ENCODE measurements at places on chromosomes 3 and 15. TPM values are rescaled to one million over a fixed set of nuclear protein-coding genes. Genes with fewer than 3 reads are reported as not detected.

The PEX11A gene
- total RNA-seq, result 2.7 TPM

The IQCF5 gene
- not detected for total RNA-seq

The SUCLG2 gene
- total RNA-seq, result 7.4 TPM

The PTX3 gene
- total RNA-seq, result 4.3 TPM

The ARGFX gene
- not detected for total RNA-seq

The SPESP1 gene
- total RNA-seq, result not detected

The CHP1 gene
- total RNA-seq, result 70.8 TPM

The RAMAC gene
- 28.1 TPM for total RNA-seq

The ISY1 gene
- 46.2 TPM for total RNA-seq

The FBXO40 gene
- total RNA-seq, result not detected

The WNT7A gene
- not detected for total RNA-seq

The SNX4 gene
- total RNA-seq, result 43.6 TPM

The ARHGAP11A gene
- 167 TPM for total RNA-seq

DNA sequence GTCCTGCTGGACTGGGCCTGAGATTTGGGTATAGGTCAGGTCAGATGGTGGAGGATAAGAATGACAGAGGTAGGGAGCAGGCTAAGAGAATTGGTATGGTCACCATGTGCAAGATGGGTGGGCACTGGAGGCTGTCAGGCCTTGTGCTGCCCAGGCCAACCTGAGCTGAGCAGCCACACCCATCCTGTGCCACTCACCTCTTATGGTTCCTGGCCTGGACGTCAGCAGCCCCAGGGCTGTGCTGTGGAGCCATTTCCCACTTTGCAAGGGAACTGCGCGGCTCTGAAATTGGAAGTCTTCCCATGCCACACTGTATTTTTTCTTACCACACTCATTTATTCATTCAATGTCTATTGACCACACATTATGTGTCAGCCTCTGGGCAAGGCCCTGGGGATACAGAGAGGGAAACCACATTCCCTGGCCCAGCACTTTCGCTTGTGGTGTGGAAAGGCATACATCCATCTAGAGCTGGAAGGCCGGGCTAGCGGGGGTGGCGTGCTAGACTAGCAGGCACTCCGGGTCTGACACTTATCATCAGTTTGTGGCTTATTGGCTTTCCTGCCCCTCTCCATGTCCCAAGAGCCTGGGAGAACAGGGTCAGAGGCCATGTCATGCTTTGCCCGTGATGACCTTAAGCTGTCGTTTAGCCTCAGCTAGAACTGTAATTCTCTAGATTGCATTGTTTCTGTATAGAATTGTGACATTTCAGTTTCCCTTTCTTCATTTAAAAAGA, 51.1 kb upstream of the POLG start:
- peaks cover 4% of the 10 kb centered on the region for H3K36me3 ChIP-seq
- H3K4me1 ChIP-seq, result peaks cover 12% of the 10 kb centered on the region
- H3K4me3 ChIP-seq, result no peak overlapping the region
- H3K27me3 ChIP-seq, result no peaks in the 10 kb centered on the region

- no peaks in the 10 kb centered on the region for H3K36me3 ChIP-seq
- H3K4me1 ChIP-seq, result no peaks in the 10 kb centered on the region
Observed at GRCh38 chr3:142608631-142609030, 12.4 kb downstream of the PLS1 start.

- peaks cover 16% of the 10 kb centered on the region for H3K4me1 ChIP-seq
- DNase-seq, result no peak
- H3K36me3 ChIP-seq, result no peaks in the 10 kb centered on the region
- peaks cover 19% of the 10 kb centered on the region for H3K27me3 ChIP-seq
- no peak overlapping the region for H3K27ac ChIP-seq
Observed at GRCh38 chr15:38242055-38242454, 10.6 kb upstream of the SPRED1 start.

DNA sequence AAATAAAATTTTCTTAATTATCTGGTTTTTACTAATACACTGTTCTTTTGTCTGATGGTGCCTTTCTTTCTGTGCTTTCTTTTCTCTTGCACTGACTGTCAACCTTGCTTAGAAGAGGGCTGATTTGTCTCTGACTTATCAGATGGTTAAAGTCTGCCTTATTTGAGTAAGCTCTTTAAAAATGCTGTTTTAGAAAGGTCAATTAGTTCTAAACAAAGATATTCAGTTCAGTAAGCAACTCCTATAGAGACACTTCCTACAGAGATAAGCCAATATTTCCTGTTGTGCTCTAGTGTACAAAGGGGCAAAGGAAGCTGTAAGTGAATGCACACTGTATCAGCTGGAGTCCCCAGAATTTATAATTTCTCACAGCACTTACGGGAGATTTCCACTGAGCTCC, 153.4 kb upstream of the TSPAN3 start:
- H3K36me3 ChIP-seq, result no peaks in the 10 kb centered on the region
- peak overlapping the region; percentile 54 for H3K27ac ChIP-seq
- H3K4me3 ChIP-seq, result peak overlapping the region; percentile 8
- H3K27me3 ChIP-seq, result no peaks in the 10 kb centered on the region

DNA sequence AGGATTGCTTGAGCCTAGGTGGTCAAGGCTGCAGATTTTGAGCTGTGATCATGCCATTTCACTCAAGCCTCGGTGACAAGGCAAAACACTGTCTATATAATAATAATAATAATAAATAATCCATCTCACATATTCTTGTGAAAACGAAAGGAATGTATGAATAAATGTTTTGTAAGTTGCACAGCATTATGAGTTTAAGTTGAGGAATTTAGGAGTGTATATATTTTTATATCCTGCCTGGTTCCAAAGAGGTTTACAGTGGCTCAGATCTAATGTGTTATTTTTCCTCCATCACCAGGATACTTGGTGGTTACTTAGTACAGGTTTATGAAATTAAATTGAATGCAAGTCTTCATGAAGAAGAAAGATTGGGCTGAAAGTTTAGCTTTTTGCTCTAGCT, 77.2 kb downstream of the ATG7 start:
- no peak for DNase-seq
- H3K4me3 ChIP-seq, result no peak overlapping the region
- H3K27me3 ChIP-seq, result no peaks in the 10 kb centered on the region

GRCh38 chr3:129211772-129212171, 28.1 kb upstream of the CNBP start:
- H3K27ac ChIP-seq, result no peak overlapping the region
- peak; percentile 81 for DNase-seq
- H3K36me3 ChIP-seq, result no peaks in the 10 kb centered on the region
- no peaks in the 10 kb centered on the region for H3K27me3 ChIP-seq

DNA sequence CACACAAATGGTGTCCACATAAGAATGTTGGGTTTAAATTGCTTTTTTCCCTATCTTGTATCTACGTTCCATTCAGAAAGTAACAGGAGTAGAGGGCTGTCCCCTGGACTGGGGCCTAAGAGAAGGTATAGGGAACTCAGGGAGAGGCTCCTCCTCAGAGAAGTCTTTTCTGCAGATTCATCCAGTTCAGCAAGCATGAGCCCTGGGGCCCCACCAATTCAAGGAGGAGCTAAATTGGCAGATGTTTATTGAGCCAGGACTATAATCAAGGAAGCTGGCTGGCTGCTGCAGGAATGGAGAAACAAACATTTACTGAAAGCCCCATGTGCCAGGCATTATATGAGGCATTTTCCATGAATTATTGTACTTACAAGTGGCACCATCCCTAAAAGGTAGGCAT, 22.1 kb upstream of the LARS2 start:
- no peak for DNase-seq
- no peaks in the 10 kb centered on the region for H3K4me1 ChIP-seq
- no peak overlapping the region for H3K4me3 ChIP-seq

- H3K27ac ChIP-seq, result no peak overlapping the region
- H3K27me3 ChIP-seq, result no peaks in the 10 kb centered on the region
- peaks cover 7% of the 10 kb centered on the region for H3K4me1 ChIP-seq
- H3K4me3 ChIP-seq, result no peak overlapping the region
Observed at GRCh38 chr15:83871808-83872559, 218.1 kb downstream of the ADAMTSL3 start.

- H3K4me3 ChIP-seq, result no peak overlapping the region
- no peaks in the 10 kb centered on the region for H3K27me3 ChIP-seq
- H3K27ac ChIP-seq, result no peak overlapping the region
Observed at GRCh38 chr3:117144853-117145252, 435.3 kb downstream of the TUSC7 start.

DNA sequence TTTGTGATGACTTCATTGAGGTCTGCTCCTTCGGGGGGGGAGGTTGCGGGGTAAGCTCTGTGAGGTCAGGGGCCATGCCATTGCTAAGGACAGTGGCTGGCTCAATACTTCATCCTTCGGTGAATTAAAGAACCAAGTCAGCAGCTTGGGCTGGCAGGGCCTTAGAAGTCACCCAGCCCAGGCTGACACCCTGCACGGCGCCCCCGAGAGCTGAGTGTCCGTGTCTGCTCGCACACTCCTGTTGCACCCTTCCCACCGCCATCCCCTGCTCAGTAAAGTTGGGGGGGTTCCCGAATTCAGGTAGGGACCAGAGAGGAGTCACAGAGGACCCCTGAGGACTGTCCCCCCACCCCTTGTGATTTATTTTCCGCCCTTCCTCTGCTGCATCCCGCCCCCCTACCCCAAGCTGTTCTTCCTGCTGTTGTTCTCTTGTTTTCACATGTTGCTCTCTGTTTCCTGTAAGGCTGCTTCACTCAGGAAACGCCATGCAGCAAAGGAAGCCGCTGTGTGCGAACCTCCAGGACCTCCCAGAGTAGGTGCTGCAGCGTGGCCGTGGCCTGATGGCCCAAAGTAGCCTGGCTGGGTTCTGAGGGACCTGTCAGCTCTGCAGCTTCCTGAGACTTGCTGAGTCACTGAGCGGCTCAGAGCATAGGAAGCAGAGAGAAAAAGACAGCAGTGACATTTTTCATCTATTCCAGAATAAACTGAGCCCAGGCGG, 14.4 kb downstream of the EFCC1 start:
- H3K4me3 ChIP-seq, result no peak overlapping the region
- no peaks in the 10 kb centered on the region for H3K36me3 ChIP-seq
- no peak for DNase-seq

- H3K36me3 ChIP-seq, result no peaks in the 10 kb centered on the region
- no peak overlapping the region for H3K27ac ChIP-seq
- H3K4me1 ChIP-seq, result no peaks in the 10 kb centered on the region
- no peak overlapping the region for H3K4me3 ChIP-seq
- H3K27me3 ChIP-seq, result no peaks in the 10 kb centered on the region
Observed at GRCh38 chr3:138081371-138082084, 33.9 kb downstream of the DZIP1L start.
